ENCODE measurements at places on chromosomes 6 and 20. TPM values are rescaled to one million over a fixed set of nuclear protein-coding genes. Genes with fewer than 3 reads are reported as not detected.

Gene CST7
- total RNA-seq: 2.7 TPM

Gene C6orf15
- total RNA-seq: not detected

Gene SLC13A3
- total RNA-seq: 2.5 TPM

Gene PSORS1C1
- total RNA-seq: 1.9 TPM

Gene TMEM181
- 13.8 TPM for total RNA-seq

Gene LPA
- not detected for total RNA-seq

Gene FAXC
- not detected for total RNA-seq

Gene BTN1A1
- total RNA-seq: not detected

Gene SLC17A5
- total RNA-seq: 12.7 TPM

Gene LY86
- 2.4 TPM for total RNA-seq

Gene SNX9
- total RNA-seq: 37.7 TPM

Gene BCAS1
- total RNA-seq: not detected

Gene KIF13A
- 60.5 TPM for total RNA-seq

Gene TFAP2C
- 0.56 TPM for total RNA-seq

Gene SLC24A3
- total RNA-seq: 4.1 TPM

Gene UBE2J1
- total RNA-seq: 15.6 TPM

Gene CCM2L
- total RNA-seq: 7.2 TPM

Gene COL11A2
- total RNA-seq: 0.94 TPM

Gene CTSZ
- 174 TPM for total RNA-seq

Gene TPBG
- 5.3 TPM for total RNA-seq

Gene GSTA3
- total RNA-seq: not detected

Gene IL17F
- total RNA-seq: not detected

Gene CARMIL1
- total RNA-seq: 11.3 TPM

Gene KIF6
- total RNA-seq: 0.31 TPM

Gene BMP7
- total RNA-seq: 23.9 TPM

Gene CLVS2
- total RNA-seq: not detected

Gene EYS
- not detected for total RNA-seq

Gene CST5
- total RNA-seq: not detected

Gene NRSN1
- total RNA-seq: not detected
